NK-92 treated with Interleukin-12 subunit alpha and Interleukin-12 subunit beta, amount 100 ng/mL, for 24 hours (cell line): ENCODE measurements at places on chromosomes 7 and 10.

DNA sequence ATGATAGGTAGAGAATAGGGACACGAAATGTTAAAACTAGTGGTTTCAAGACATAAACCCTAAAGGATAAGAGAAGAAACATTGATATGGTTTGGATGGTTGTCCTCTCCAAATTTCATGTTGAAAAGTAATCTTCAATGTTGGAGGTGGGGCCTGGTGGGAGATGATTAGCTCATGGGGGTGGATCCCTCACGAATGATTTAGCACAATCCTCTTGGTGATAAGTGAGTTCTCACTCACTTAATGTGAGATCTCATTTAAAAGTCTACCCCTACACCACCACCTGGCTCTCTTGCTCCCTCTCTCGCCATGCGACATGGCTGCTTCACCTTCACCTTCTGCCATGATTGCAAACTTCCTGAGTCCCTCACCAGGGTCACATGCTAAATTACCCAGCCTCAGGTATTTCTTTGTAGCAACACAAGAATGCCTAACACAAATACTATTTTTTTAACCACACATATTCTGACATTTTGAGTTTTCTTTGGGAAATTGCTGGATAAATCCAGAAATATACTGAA is 242.4 kb upstream of the PHF14 start:
- no peak for DNase-seq

DNA sequence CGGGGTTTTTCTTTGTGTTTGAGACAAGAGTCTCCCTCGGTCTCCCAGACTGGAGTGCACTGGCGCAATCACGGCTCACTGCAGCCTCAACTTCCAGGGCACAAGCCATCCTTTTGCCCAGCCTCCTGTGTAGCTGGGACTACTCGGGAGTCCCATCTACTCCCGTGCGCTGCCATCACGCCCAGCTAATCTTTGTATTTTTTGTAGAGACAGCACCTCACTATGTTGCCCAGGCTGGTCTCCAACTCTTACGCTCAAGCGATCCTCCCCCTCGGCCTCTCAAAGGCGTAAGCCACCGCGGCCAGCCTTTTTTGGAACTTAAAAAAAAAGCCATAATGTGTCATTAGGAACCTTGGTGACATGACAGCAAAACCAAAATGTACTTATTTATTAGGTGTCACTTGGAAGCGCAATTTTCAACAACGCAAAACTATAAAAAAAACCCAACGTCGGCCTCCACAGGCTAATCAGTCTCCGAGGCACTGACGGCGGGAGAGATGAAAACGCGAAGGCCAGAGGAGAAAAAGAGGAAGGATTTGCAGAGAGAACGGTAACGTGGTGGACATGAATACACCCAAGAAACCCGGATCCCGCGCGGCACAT is 911 bp upstream of the HNRNPH3 start:
- no peak for DNase-seq

- no peak for DNase-seq
These were observed 197.9 kb downstream of the HDAC9 start for GRCh38 chr7:18693406-18693805.

- DNase-seq, result no peak
These were observed 148.3 kb upstream of the GPR26 start for GRCh38 chr10:123517901-123518300.

DNA sequence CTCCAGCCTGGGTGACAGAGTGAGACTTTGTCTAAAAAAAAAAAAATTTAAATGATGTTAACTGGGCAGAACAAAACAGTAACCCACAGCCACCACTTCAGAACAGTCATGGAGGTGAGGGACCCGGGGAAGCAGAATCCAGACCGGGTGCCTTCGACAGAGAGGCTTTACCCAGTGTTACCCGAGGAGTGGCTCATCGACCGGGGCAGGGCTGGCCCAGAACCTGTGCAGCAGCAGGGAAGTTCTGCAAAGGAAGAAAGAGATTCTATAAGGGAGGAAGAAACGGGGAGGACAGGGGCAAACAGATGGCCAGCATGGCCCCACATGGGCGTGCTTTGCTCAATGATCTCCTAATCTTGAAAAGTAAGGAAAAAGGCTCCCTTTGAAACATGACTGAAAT is 26.0 kb upstream of the UBE3C start:
- DNase-seq, result no peak

DNA sequence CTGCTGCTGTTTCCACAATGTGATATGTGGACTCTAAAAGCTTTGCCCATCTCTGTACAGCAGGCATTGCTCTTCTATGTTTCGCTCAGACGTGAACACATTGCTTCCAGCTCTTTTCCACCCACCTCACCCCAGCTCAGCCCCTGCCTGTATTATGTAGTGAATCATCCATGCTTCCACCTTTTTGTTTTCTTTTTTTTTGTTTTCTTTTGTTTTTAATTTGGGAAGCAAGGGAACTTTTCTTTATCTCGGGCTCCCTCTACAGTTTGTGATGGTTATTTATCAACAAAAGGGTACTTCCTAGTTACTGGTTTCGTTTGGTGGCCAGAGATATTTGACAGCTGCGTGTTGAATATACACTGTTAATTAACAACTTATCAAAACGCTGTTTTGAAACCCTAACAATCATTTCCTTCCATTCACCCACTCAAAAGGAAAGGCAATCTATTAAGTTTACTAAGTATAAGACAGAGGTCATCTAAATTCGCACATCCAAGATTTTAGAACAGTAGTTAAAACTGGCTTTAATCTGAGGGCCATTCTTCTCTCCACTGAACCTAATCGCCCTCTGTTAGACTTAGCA is 127.9 kb upstream of the STK17A start:
- no peak for DNase-seq

GRCh38 chr7:146528581-146528980 is 412.0 kb downstream of the CNTNAP2 start:
- DNase-seq, result no peak

DNA sequence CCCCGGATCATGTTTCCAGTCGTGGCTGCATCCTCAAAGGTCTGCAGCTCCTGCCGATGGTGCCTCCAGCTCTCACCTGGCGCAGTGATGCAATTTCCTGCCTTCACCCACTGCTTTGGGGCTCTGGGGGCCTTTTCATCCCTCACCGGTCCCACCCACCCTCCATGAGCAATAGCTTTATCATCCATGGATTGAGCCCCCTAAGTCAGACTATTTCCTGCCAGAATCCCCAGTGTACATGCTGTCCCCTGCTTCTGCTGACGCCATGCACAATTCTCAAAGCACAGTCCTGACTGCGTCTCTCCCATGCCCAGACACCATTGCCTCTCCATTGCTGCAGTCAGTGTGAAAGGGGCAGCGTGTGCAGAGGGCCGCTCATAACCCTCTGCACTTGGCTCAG is 49.7 kb downstream of the FAM241B start:
- no peak for DNase-seq

GRCh38 chr10:43322769-43323168 is 48.7 kb upstream of the FXYD4 start:
- DNase-seq, result no peak

GRCh38 chr10:116910910-116911309 is 61.6 kb downstream of the ENO4 start:
- DNase-seq, result no peak

DNA sequence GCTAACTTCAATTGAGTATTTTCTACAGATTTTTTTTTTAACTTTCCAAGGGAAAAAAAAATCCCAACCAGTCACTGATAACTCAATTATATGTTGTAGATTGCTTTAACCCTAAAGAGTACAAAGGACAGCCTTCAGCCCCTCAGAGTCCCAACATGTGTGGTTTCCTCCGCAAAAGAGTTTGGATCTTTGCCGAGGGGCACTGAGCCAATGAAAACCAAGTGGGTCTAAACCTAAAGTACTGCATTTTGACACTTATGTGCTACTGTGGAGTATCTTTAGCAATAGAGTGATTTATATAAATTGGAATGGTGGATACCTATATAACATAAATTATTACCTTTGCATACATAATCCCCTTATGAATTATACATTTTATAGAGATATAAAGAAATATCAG is 91.5 kb downstream of the SEMA3D start:
- DNase-seq, result no peak
